ENCODE measurements at places on chromosomes 1 and 21.

DNA sequence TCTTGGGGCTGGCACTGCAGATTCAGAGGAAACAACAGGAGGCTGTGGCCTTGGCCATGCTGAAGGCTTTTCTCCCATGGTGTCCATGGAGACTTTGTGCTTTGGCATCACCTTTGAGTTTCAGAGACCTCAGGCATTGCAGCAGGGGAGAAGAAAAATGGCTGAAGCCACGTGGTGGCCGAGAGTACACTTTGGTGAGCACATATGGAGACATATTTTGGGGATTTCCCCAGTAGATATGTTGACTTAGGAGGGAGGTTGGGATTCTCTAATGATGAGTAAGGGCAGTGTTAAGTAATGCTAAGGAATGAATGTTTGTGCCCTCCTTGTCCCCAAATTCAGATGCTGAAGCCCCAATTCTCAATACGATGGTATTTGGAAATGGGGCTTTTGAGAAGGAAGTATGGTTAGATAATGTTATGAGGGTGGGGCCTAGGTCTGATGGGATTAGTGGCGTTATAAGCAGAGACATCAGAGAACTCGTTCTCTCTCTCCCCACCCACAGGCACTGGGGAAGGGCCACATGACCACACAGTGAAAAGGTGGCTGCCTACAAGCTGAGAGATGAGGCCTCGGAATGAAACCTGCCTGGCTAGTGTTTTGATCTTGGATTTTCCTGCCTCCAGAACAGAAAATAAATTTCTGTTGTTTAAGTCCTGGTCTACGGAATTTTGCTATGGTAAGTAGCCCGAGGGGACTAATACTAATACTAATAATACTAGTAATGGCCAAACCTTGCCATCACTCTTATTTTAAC, 98.6 kb downstream of the TBX19 start:
- DNase-seq = no peak

DNA sequence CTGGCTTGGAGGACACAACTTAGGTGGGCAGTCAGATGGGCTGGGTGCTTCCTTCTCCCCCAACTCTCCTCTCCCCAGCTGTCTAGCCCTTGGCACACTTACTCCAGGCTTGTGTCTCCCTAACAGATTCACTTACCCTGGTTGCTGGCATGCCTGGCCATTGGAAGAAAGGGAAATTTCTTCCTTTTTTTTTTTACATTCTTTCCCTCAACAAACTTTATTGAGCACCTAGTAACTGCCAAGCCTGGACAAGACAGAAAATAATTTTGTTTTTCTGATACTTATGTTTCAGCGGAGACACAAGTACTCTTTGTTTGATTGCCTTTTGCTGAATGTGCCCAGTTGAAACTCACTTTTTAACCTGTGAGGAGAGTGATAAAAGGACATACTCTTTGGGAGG, 144.3 kb upstream of the KCNJ6 start:
- DNase-seq = no peak

DNA sequence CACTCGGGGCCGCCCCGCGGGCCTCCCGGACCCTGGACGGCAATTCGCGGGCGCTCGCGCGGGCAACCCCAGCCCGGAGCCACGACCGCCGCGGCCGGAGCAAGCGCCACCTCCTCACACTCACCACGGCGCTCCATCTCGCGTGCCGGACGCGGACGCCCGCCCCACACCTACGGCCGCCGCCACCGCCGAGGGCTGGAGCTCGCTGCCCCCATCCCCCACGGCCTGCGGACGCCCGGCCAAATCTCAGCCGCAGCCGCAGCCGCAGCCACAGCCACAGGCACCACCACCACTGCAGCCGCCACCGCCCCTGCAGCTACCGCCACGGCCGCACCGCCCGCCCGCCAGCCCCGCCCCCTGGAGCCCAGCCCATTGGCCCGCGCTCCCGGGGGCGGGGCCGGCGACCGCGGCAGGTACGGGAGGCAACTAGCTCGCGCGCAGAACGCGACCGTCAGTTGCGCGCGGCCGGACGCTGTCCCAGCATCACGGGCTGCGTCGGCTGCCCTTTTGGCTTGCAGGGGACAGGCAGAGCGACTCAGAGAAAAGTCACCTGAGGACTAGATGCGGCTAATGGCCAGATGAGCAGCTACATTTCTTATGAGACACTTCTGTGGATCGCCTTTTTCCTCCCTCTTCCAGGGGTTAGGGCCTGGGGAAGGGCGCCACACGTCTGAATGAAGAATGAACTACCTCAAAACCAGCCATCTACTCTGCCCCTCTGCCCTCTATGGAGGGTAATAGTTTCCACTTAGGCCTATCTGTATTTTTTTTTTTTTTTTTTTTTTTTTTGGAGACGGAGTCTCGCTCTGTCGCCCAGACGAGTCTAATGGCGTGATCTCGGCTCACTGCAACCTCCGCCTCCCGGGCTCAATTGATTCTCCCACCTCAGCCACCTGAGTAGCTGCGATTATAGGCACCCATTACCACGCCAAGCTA, at the start of gene ARHGAP29:
ARHGAP29 (minus strand) TSS at position 294 of the 936 bp plus-strand sequence. CDS start 5,973 bp downstream, outside the sequence.
- DNase-seq = peak; percentile 19

GRCh38 chr21:30081506-30081905, 85.1 kb downstream of the CLDN17 start:
- DNase-seq = no peak

GRCh38 chr1:30366911-30367310, 356.5 kb downstream of the MATN1 start:
- DNase-seq = no peak

DNA sequence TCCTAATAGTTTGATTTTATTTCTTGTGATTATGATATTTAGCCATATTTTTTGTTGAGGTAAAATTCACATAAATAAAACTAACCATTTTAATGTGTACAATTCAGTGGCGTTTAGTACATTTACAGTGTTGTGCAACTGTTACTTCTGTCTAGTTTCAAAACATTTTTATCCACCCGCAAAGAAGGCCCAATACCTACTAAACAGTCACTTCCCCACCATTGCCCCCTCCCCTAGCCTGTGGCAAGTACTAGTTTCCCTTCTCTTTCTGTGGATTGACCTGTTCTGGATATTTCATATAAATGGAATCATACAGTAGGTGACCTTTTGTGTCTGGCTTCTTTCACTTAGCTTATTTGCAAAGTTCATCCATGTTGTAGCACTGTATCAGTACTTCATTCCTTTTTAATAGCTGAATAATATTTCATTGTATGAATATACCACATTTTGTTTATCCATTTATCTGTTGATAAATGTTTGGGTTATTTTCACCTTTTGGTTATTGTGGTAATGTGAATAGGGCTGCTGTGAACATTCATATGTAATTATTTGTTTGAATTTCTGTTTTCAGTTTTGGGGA, 4.1 kb downstream of the FLVCR1 start:
- no peak for DNase-seq

GRCh38 chr1:225480825-225481434, 53.1 kb upstream of the LBR start:
- no peak for DNase-seq

GRCh38 chr1:115596080-115596780, 45.5 kb upstream of the VANGL1 start:
- DNase-seq = no peak

GRCh38 chr21:21969211-21969610, 971.0 kb downstream of the NCAM2 start:
- DNase-seq = no peak

DNA sequence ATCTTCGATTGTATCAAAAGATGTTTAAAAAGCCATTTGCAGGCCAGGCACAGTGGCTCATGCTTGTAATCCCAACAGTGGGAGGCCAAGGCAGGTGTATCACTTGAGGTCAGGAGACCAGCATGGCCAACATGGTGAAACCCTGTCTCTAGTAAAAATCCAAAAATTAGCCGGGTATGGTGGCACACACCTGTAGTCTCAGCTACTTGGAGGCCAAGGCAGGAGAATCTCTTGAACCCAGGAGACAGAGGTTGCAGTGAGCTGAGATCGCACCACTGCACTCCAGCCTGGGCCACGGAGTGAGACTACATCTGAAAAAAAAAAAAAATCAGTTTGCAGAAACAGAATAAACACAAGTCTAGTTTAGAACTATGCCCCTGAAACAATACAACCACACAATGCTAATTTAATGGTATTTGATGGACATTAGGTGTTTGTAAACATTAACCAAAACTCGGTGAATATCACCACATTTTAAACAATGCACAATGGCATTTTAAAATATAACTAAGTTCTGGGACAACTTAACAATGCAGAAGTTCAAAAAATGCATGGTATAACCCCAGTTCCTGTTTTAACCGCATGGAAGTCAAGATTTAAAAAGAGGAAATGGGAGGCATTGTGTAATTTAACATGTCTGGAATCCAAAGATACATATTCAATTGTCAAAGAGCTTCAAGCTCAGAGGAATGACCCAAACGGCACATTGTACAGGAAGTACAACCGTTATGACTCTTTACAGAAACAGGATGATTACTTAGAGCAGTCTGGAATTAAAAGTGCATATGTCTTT, 7.1 kb upstream of the PTTG1IP start:
- DNase-seq = no peak

- no peak for DNase-seq
Observed at GRCh38 chr1:53315456-53316423, 12.1 kb downstream of the LRP8 start.

DNA sequence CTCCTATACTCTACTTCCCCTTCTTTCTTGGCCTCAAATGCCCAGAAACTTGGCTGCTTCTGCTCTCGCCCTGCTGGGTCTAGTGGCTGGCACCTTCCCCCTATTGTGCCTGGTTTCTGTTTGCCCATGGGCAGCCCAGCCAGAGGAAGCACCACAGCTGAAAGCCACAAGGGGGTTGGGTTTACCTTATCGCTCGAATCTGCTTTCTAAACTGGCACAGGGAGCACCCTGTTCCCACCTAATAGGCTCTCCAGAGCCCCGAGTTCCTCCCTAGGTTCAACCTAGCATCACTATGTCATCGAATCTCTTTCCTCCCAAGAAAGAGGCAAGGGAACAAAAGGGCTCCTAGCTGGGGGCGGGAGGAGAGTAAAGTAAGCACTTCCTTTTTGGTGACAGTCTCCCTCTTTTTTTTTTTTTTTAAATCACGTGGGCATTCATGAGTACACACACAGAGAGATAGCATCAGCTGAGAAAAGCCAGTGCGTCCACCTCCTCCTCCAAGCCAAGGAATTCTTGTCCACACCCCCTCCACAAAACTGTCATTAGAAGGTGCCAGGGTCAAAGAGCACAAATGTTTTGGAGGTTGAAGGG, 72.8 kb downstream of the PLEKHA6 start:
- peak; percentile 7 for DNase-seq

DNA sequence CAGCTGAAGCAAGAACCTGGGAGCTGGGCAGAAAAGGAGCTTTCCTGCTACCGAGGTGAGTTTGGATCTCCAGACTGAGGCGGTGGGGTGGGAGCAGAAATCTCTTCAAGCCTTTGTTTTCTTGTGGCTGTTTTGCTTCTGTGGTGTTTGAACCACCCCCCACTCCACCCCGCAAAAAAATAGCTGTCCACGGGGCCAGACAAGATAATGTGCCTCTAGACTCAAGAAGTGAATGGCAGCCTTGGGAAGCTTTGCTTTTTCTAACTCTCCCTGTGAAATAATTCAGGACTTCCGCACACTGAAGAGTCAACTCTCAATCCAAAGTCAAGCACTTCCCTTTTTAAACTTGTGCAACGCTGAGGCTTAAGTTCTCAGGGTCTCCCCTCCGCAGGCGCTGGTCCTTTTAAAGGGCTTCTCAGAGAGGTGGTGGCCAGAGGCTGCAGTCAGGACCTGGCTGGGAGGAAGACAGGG, 159.6 kb upstream of the COA6 start:
- no peak for DNase-seq

GRCh38 chr1:220032911-220033310, 13.4 kb downstream of the EPRS1 start:
- DNase-seq = no peak

DNA sequence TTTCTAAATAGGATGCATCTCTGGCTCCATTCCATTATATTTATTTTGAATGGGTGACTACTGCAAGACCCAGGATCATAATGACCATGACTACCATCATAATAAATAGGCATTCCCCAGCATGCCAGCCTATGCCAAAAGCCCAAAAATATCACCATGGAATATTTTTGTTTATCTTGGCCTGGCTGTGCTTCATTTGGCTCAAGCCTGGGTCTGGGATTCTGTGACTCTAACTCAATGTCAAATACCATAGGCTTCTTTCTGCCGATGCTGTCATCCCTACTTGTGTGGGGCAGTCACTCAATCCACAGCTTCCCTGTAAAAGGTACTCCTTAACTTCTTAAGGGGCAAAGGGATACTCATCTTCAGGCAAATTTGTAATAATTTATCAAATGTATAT, 66.6 kb downstream of the DIRAS3 start:
- no peak for DNase-seq

DNA sequence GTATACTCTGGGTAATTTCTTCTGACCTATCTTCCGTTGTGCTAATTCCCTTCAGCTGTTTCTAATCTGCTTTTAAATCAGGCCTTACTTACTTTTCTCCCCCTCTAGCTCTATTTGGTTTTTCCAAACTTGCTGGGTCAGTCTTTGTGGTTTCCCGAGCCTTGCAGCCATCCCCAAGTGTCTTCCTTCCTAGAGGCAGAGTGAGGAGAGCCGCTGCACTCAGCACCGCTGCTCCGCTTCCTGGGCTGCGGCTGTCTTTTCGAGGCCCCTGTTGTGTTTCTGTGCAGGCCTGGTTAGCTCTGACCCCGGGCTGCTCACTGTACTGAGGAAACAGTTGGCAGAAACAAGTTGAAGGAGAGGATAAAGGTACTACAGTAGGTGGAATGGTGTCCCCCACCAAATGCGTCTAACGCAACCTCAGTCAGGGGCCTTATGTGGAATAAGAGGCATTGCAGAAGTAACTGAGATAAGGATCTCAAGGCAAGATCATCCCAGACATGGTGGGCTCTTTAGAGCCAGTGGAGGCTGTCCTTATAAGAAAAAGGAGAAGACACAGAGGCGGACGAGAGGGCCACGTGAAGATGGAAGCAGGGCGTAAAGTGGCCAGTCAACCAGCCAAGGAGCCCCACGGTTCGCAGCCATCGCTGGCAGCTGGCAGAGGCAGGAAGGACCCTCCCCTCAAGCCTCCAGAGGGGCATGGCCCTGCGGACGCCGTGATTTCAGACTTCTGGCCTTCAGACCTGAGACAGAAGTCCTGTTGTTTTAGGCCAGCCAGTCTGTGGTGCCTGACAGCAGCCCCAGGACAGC, 10.5 kb downstream of the WNT9A start:
- no peak for DNase-seq
